ENCODE measurements at places on chromosomes 6 and 20.

GRCh38 chr6:150354754-150355571 is 13.8 kb upstream of the IYD start:
- DNase-seq: no peak

GRCh38 chr6:163754866-163755265 is 340.3 kb downstream of the QKI start:
- no peak for DNase-seq

DNA sequence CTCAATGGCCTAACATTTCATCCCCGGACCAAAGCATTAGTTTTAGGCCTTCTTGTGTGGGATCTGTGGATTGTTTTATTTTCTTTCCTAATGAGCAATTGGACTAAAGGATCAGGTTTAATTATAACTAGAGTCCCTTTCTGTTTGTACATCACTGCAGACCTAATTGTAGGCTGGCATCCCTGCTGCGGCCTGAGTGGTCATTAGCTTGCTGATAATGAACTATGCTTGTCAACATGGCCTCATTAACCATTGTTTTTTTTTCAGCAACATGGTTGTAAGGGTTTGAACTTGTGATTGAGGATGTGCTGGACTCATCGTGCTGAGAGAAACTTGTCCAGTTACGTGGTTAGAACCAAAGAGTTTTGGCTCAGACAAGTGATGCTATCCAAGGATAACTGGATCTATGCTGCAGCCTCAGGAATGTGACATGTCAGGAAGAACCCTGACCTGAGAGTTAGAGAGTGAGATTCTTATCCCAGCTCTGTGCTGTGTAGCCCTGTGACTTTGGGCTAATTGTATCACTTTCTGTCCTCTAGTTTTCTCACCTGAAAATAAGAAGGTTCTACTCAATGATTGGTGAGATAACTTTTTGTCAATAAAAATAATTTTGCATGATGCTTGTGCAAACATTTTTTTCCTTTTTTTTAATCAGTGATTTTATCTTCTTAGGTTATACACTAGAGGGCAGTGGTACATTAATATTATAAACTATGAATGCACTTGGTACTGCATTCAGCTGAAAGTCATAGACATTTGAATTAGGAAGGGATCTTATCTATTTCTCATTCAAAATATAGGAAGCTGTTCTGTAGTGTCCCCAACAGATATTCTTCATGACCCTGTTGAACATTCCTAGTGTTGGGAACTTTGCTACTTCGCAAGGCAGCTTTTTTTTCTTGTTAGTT is 140.9 kb downstream of the RNF144B start:
- DNase-seq: no peak

DNA sequence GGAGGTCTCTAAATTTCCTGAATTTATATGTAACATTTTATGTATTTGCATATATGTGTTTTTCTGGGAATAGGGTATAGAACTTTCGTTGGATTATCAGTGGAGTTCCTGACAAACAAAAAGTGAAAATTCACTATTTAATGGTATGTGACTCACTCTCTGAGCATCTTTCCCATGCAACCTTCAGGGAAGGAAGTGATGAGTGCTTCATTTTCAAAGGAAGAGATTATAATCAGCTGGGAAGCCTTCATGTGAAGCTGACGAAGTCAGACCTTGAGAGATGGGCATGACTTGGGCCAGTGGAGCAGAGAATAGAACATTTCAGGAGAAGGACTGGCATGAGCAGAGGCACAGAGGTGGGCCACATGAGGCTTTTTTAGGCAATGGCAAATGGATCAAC is 72.7 kb downstream of the FAXC start:
- DNase-seq: no peak

DNA sequence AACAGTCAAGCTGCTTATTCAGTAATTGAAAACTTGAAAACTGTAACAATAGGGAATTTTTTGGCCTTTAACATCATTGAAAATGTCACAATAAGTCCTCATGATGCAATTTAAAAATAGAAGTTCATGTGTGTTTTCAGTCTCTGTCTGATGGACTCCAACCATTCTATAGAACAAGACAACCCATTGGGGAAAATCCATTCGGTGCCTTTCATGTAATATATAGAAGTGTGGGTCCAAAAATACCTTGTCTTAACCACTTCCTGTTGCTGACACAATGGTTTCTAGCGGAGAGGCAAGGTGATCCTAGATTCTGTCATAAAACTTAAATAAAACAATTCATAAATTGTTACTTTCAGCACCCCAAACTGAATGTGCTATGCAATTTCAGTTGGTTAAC is 1131.3 kb upstream of the MAP3K7 start:
- no peak for DNase-seq

DNA sequence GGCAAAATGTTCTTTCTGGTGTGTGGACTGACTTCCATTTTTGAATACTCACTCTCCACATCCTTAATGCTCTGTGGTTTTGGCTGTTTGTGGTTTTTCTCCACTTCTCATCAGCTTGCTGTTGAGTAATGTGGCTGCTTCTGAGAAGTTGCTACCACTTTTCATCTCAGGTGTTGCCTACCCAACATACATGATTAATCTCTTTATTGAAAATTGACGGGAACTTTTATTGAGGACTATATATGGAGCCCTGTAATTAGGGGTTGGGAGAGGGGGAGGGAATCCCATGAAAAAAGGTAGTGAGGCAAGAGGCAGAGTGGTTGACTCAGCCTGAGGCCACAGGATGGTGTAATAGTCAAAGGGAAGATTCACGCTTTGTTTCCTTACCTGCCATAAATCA is 17.6 kb downstream of the IL22RA2 start:
- DNase-seq: no peak

DNA sequence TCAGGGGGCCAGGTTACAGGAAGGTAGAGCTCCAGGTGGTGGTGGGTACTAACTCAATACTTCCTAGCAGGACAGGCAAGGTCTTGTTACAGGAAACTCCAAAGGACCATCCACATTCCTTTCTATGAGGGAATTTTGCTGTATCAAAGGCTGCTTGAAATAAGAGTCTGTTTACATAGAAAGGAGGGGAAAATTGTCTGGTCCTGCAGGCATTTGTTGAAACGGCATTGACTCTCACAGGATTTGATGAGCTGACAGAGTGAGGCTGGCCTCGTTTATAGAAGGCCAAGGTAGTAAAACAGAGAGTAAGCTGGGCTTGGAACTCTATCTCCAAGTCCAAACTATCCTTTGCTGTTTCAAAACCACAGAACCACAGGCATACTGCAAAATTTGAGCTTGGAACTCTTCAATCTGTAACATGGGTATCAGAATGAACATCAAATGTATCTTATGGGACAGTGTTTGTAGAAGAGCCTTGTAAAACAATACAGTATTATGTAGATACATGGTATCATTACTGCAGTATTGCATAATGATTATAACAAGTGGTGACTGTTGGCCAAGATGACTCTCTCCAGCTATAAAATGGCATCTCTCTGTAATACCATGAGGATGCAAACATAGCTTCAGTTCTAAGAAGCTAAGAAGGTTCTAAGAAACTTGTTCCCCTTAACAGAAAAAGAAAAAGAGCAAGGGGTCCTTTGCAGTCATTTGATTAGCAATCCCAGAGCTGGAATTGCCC is 61.5 kb downstream of the TRAM2 start:
- DNase-seq: no peak

DNA sequence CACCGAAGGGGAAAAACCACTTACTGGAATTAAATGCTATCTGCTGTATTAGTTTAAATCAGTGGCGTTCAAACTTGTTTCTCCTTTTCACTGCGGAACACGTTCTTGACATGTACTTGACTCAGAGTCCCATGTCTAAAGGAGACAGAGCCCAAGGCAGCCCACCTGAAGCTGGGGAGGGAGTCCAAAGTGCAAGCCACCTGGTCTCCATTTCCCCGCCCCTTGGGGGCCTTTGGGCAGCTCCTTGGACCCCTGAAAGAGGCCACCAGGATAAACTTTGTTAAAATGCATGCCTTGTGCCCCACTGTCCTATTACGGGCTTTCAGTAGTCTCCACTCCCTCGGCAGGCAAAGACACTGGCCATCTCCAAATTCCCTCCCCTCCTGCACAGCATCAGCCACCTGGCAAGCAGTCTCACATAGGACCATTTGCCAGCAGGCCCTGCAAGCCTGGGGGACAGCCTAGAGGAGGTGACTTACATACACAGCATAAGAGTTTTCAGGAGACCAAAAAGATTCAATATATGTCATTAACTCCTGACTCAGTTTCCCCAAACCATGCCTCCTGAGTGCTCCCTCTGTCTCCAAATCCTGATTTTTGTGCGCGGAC is 6.7 kb downstream of the PCK1 start:
- no peak for DNase-seq

- no peak for DNase-seq
These were observed 70.0 kb upstream of the SASH1 start for GRCh38 chr6:148272597-148272996.

DNA sequence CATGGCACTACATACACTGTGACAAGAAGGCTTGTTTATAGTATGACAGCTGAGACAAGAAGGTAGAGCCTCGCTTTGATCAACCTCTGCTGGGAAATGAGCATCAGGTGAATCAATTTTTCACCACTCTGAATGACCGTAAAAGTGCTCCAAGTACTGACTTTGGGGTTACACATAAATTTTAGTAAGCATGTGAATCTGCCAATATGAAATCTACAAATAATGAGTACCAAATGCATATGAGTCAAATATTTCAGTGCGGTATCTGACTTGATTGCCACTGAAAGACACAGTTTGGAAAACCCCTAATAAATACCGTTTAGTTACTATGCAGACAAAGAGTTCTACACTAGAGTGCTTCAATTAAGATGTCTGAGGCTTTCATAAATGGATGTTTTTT is 77.8 kb downstream of the ATG5 start:
- no peak for DNase-seq

DNA sequence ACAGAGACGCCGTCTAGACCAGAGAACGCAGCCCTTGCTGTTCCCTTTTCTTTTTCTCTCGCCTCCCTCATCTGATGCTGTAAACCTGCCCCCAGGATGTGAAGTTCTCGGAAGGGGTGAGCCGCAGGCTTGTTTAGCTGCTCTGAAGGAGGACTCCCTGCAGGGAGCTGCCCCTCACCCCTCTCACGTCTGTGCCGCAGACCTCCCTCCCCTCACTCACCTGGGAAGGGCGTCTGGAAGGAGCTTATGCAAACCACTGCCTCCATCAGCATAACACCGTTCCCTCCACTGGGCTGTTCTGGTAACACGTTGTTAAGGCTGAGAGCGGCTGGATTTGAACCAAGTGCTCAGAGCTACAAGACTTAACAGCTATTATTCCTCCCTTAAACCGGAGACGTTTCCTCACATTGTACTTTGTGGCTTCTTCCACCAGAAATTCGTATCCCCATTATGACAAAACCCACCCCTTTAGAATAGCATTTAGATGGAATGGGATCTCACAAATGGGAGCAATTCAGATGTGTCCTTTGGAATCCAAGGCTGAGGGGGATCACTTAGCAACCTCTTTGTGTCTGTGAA is 99.8 kb downstream of the SMOC2 start:
- no peak for DNase-seq

- DNase-seq: no peak
These were observed 181.8 kb downstream of the TBXT start for GRCh38 chr6:165985806-165986299.

- no peak for DNase-seq
These were observed 229.4 kb downstream of the FNDC1 start for GRCh38 chr6:159398633-159399032.

DNA sequence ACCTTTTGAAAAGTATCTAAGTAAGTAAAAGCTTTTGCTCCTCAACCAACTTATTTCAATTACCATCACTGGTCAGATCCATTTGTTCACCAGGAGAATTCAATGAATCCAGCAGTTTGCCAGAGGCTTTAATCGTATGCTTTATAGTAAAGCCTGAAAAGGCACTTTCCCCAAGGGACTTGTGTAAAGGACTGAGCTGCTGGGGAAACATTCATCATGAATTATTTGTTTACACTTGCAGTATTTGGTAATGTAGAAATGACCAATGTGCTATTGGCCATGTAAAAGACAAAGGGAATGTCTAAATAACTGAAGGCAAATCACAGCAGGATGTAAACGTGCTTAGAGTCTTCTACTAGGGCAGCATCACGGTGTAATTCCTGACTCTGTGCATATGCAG is 471.4 kb downstream of the ADGRB3 start:
- DNase-seq: no peak

DNA sequence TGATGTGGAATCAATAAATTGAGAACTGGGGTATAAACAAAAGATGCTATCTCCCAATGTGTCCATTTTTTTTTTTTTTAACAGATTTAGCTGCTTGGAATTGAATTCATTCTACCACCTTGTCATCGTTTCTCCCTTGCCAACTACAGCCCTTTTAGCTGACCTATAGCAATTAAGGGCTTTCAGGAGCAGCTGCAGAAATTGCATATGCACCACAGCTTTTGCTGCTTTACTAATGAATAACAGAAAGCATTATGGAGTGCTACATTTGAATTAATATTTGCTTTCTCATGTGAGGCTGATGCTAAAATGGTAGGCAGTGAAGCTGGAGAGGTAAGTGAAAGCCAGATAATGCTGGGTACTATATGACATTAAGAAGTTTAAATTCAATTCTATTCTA is 5.7 kb downstream of the SESN1 start:
- DNase-seq: no peak

- DNase-seq: no peak
These were observed 60.6 kb downstream of the OTOR start for GRCh38 chr20:16808796-16809195.

DNA sequence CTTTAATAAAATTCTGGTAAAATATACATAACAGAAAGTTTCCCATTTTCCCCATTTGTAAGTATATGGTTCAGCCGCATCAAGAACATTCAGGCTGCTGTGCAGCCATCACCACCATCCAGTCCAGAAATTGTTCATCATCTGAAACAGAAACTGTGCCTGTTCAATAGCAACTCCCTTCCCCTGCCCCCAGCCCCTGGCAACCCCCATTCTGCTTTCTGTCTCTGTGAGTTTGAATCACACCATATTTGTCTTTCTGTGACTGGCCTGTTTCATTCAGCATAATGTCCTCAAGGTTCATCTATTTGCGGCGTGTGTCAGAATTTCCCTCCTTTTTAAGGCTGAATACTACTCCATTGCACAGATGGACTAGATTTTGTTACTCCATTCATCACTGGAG is 19.1 kb downstream of the VSTM2L start:
- no peak for DNase-seq

DNA sequence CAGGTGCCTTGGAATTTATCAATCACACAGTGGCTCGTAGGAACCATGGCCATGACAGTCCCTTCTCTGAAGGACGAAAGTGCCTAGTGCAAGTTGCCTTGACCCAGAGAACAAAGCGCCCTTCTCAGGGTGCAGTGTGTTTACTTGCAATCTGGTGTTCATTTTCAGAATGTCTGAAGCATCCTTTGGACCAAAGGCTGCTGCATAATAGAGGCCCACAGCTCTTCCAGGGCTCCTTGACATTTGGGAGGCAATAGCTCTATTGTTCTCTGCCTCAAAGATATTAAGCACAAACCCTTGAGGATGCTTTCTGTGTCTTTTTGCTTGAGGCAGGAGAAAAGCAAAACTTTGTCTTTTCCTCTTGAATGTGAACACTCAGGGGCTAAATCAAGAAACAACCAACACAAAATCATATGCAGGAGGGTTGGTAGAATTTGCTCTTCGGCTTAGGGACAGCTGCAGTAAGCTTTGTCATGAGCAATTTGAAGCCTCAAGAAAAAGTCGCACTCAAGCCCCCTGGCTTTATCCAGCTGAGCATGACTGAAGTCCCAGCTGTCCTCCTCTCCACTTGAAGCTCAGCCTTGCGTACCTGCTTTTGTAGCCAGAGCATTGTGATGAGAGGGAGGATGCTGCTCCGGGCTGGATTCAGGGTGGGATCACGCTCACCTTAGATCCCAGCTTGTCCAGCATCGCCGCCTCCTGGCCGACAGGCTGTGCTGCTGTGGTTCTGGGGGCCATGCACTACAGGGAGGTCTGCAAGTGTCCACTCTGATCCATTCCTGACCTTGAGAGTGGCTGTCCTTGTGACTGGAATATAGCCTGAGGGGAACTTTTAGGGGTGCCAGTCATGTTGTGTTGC is 495.4 kb downstream of the CDH26 start:
- no peak for DNase-seq
